ENCODE measurements at places on chromosomes 12 and 14.

DNA sequence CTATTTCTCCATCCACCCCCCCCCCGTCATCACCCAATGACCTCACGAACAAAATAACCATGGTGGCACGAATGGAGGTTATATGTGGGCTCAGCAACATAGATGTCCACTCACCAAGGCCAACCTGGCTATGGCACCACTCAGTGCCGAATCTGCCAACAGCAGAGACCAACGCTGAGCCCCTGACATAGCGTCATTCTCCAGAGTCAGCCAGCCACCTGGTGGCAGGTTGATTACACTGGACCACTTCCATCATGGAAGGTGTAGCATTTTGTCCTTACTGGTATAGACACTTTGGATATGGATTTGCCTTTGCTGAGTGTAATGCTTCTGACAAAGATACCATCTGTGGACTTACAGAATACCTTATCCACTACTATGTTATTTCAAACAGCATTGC is 24.2 kb upstream of the DYRK2 start:
- DNase-seq = no peak

- DNase-seq = no peak
Observed at GRCh38 chr14:89418452-89418851, 1.4 kb upstream of the FOXN3 start.

DNA sequence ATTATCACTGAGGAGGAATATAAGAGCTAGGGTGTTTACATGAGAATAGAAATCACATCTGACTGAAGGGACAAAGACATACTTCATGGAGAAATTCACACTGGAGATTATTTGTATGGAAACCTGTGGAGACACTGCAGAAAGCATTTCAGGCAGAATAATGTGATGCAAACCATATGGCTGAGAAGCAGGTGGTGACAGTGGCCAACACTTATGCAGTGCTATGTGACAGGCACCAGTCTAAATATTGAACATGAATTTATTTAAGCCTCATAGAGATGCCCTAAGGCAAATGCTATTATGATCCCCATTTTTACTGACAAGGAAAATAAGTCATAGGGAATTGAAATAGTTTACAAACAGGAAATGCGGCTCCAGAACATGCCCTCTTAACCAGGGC is 16.2 kb downstream of the ALG10B start:
- DNase-seq = no peak

GRCh38 chr12:12898136-12898717 is 6.9 kb downstream of the GPRC5A start:
- DNase-seq = no peak

GRCh38 chr12:116325336-116325664 is 47.8 kb upstream of the MED13L start:
- no peak for DNase-seq

DNA sequence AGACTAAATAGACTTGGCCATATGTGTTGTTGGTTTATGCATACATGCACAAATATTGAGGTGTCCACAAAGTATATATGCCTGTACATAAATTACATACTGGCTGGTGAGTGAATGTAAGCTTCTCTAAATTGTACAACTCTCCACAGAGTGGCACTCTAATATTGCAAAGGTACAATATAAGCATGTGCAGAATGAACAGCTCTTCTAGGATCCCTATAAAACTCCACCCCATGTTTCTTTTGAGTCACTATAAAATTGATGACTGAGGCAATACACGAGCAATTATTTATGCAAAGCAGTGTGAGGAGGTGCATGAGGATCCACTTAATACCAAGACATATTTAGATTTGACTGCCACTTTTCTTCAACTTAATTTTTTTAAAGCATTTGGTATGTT is 172.2 kb downstream of the NAV3 start:
- peak; percentile 68 for DNase-seq

DNA sequence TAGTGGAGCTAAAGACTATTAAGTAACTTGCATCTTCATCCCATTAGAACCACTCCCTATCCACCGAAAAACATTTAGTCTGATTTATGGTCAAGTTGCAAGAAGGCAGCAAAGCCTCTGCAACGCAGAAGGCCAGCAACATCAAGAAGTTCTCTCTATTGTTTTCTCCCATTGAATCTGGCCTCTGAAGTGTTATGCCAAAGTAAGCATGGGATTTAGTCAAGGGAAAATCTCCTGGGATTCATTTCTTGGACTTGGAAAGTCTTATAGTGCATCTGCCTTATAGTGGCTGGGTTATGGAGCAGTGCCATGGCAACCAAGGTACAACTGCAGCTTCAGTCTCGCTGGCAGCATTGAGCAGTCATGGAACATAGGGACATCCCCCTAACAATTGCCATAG is 87.7 kb upstream of the KRR1 start:
- no peak for DNase-seq

DNA sequence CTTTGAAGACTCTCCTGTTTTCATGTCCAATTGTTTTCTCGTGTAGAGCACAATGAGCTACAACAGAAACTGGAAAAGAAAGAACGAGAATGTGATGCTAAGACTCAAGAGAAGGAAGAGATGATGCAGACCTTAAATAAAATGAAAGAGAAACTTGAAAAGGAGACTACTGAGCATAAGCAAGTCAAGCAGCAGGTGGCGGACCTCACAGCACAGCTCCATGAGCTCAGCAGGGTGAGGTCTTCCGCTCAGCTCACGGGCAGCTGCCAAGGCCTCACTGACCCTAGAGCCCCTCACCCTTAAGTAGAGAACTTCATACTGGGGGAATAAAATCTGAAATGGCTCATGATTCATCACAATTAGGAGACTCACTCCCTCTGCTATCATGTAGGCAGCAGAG is 134.7 kb downstream of the GPR135 start:
- DNase-seq = no peak

GRCh38 chr12:3203713-3204112 is 126.5 kb downstream of the TSPAN9 start:
- DNase-seq = no peak

GRCh38 chr12:113306382-113306781 is 28.5 kb downstream of the SLC8B1 start:
- no peak for DNase-seq

DNA sequence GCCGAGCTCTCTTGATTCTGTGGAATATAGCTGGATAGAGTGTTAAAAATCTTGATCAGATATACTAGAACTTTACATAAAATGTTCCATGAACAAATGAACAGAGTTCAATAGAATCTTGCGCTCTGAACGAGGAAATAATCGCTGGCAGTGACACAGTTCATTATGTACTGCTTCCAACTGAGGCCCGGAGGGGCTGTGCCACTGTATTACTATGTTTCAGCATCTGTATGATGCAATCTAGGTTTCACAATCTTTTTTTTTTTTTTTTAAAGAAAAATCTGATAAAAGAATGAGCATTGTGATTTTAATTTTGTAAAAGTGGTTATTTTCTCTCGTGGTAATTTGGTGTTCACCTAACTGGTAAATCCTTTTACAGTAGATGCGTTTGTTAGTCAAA is 77.2 kb downstream of the FERMT2 start:
- no peak for DNase-seq

- no peak for DNase-seq
Observed at GRCh38 chr12:50990791-50991190, 35.4 kb downstream of the SLC11A2 start.

DNA sequence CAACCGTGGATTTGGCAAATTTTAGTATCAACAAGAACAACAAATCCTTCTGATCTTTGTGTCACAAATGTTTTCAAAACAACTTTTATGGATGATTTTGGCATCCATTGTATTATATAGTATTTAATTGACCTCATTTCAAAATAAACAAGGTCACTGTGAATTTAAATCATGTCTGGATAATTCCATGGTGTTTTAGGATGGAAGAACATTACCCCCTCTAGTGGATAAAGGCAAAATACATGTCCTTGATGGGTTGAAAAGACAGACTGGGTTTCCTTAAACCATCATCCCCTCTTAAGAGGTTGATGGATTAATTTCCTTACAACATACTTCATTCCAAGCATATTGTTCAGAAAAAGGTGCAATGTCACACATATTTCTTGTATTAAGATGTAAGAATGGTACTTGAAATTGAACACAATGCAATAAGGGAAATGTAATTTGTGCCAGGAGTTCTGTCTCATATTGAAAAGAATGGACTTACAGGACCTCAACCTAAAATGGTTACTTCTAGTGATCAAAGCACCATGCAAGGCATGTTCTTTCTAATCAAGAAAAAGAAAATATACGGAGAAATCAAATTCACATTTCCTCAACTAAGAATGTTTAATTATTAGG is 352.0 kb downstream of the BCAT1 start:
- peak; percentile 62 for DNase-seq

DNA sequence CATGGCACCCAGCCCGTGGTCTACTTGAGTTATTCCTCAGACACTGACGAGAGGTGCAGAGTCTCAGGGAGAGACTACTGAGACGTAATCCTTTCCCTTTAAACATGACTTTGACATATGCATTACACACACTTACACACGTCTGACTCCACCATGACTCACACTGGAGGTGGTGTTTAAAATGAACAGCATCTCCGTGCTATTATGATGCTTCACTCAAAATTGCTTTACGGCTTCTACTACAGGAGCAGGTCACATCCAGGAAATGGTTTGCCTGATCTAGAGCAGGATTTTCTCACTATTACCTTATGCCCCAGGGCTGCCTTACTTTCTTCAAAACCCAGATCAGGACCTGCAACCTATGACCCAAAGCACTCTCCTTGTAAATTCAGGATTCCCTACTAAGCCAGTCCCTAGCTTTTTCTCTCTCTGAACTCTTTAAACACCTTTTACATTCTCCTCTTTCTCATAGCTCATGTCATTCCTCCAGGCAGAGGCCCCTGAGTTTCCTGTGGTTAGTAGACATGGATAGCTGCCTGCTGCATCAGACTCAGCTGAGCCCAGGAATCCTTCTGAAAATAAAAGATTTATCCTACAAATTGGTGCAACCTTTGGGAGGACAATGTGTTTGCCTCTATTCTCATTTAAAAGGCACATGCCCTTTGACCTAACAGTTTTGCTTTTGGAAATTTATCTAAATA is 31.2 kb downstream of the TMCC3 start:
- no peak for DNase-seq

DNA sequence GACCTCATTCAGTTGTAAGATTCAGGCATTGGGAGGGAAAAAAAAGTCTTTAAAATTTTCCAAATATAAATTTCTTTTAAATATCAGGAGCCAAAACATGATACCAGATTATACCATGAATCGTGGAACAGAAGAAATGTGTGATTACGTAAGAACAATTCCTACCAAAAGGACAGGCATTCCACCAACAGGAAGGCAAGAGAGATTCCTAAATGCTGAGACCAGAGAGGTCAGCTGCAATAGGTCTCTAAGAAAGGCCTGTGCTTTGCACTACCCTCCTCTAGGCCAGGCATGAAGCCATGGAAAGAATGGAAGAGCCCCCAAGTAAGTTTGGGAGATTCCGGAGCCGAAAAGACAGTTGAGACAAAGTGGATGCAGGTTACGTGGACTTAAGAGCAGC is 83.7 kb downstream of the PTGER2 start:
- no peak for DNase-seq

GRCh38 chr12:15979096-15980092 is 68.3 kb downstream of the DERA start:
- no peak for DNase-seq
